ENCODE measurements at places on chromosomes 16 and 17. TPM values are rescaled to one million over a fixed set of nuclear protein-coding genes. Genes with fewer than 3 reads are reported as not detected.

GRCh38 chr16:81349608-81350305 is 35.0 kb downstream of the GAN start:
- DNase-seq: no peak

GRCh38 chr16:67025210-67025550 is 3.8 kb upstream of the CBFB start:
- DNase-seq: no peak

DNA sequence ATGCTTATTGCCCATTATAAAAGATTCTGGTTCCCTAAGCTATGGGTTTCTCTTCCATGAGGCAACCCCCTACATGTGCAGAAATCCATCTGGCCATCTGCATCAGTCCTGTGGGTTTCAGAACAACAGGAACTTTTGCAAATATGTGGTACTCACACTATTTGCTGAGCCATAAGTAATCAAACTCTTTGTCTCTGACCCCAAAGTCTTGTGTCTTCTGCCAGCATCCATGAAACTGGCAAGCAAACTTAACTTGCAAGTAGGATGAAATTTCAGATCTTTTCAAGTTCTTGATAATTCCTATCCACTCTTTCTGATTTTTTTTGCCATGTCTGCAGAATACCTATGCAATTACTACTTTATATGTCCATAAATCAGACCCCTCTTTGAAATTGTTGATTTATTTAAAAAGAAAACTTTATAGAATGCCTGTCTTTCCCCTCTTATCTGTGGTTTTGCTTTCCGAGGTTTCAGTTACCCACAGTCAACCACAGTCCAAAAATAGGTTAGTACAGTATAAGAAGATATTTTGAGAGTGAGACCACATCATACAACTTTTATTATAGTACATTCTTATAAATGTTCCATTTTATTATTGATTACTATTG is 158.4 kb upstream of the IRX3 start:
- no peak for DNase-seq

DNA sequence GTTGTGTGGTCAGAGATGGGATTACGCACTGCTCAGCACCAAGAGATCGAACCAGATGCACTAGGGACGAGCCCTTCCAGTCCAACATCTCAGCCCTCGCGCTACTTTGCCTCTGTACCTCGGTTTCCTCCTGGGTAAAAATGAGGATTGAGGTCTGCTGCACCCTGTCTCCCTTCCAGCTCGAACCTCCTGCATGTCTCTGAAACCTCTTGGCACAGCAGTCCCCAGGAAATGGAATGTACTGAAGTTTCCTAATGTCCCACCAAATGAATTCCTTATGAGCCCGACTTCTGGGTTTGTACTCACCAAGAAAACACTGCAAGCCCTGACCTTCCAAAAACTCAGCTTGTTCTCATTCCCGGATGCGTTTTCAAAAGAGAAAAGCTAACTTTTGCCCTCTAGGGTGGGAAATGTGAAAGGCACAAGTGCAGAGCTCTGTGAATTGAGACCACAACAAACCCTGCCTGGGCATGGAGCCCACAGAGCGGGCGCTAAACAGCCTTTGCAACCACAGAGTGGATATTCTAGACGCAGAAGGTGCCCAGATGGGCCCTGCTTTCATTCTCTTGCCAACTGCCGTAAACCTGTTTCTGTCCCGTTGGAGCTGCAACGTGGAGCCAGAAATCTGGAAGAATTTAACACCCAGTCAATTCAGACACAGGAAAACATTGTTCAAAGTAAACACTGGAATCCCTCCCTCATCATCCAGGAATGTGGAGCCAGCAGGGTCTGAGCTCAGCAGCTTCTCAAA is 10.3 kb downstream of the CDRT4 start:
- DNase-seq: no peak

DNA sequence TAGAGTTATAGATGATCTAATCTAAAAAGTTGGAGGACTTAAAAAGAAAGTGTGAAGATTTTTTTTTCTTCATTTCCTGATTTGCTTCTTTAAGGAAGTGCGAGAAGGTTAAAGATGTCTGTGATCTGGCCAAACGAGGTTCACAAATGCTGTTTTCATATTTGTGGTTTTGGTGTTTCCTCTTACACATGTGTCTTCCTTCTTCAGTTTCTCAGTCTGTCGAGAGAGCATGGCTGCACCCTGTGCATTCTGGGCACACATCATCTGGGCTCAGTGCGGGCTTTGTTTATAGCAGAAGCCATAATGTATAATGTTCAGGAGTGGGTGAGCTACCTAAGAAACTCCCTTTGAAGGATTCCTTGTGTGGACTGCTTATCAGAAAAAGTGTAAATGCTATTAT is 260.4 kb upstream of the TBX2 start:
- peak; percentile 29 for DNase-seq

DNA sequence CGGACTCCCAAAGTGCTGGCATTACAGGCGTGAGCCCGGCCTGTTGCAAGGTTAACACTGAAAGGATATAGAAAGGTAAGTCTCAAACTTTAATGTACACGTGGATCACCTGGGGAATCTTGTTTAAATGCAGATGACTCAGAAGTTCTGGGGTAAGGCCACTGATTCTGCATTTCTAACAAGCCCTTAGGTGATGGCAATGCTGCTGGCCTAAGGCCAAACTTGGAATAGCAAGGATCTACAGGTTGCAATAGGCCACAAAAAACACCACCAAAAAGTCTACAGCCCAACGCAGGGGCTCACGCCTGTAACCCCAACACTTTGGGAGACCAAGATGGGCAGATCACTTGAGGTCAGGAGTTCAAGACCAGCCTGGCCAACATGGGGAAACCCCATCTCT is 4.2 kb downstream of the CMTM4 start:
- no peak for DNase-seq

GRCh38 chr16:15979801-15980200 is 30.4 kb downstream of the ABCC1 start:
- DNase-seq: no peak

- no peak for DNase-seq
Observed at GRCh38 chr17:68749349-68750207, 148.4 kb upstream of the FAM20A start.

- DNase-seq: no peak
Observed at GRCh38 chr16:53654946-53655345, 48.7 kb downstream of the RPGRIP1L start.

GRCh38 chr16:51306116-51306515 is 155.0 kb upstream of the SALL1 start:
- no peak for DNase-seq

GRCh38 chr16:83350481-83350880 is 457.3 kb upstream of the HSBP1 start:
- DNase-seq: no peak

DNA sequence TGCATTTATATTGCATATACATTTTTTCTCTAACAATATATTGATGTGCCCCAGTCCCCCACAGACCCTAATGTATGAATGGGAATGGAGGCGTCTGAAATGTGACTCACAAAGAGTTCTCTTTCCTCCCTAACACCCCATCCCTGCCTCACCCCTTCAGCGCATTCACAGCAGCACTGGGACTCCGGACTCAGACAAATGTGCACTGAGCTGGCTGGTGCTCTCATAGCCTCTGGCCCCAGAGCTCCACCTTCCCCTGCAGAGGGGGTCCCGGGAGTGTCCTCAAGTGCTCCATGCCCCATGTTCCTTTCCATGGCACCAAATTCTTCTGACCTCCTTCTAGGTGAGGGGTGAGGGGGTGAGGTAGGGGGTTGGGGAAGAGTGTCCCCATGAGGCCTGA is 20.6 kb downstream of the NPTX1 start:
- DNase-seq: no peak

DNA sequence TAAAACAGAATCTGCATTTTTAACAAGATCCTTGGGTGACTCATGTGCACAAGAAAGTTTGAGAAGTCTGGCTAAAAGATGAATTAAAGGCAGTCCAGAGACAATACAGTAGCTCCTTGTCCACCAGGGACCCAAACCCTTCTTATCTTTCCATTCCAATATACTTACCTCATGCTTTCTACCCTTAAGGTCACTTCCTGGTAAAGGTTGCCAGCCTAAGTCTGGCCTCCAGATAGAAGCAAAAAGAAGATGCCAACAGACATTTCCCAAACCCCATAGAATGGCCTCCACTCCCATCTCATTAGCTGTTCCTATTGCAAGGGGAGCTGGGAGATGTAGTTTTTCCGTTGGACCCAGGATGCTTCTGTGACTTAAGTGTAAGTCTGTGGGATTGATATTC is 101.4 kb upstream of the XYLT1 start:
- DNase-seq: no peak

DNA sequence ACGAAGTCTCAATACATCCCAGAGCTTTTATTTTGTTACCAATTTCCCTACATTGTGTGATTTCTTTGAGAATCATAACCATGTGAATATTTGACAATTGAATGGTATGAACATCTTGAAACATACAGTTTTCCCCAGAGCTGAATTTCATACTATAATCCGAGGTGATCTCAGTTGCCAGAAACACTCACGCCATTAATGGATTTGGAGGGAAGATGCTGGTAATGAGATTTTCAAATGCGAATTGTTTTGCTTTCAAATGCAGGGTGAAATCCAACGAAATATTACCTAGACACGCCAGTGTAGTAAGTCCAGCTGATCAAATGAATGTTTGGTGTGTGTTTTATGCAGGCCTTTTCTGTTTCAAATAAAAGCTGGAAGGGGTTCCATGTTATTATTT is 277.8 kb upstream of the CDH5 start:
- no peak for DNase-seq

The TNFRSF17 gene
- not detected for total RNA-seq

The MVD gene
- total RNA-seq: 56.6 TPM

The HOXB7 gene
- total RNA-seq: 1.4 TPM

The CES4A gene
- 3.5 TPM for total RNA-seq

The SNN gene
- total RNA-seq: 11.2 TPM

The RAB11FIP4 gene
- total RNA-seq: 18.7 TPM

The RNU2-1 gene
- 3,764 TPM for total RNA-seq

The CDH15 gene
- not detected for total RNA-seq

The STX1B gene
- total RNA-seq: 1.3 TPM
